ENCODE measurements at places on chromosomes 1 and 21.

DNA sequence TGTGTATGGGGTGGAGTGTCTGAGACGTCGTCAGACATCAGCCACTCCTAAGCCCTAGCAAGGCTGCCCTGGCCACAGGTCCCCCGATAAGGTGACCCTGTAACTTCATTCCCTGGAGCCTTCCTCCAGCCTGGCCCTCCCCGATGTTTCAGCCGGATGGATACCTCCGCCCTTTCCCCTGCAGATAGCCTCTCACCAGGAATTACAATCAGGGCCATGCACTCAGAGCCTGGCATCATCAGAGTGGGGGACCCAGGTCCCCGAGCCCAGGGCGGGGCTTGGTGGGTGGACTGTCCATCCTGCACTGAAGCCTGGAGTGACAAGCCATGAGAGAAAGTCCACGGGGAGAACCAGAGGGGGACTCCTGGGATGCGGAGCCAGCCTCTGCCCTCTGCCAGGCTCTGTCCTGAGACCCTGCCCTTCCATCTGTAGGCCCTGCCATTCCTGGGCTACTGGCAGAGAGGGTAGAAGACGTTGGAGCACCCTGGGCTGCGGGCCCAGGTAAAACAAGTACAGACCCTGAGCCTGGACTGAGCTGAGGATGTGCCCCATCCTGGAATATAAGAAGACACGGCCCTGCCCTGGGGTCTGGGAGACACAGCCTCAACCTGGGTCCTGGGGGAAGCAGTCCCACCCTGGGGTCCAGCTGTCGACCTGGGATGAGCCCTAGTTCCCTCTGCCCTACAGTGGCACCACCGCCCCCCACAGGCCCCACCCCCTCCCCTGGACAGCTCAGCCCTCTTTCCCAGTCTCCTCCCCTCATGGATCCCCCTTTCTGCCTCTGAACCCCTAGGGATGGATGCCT lies 16.8 kb upstream of the ARF1 start:
- DNase-seq: no peak

- DNase-seq: no peak
Observed at GRCh38 chr1:32099426-32099825, 8.4 kb upstream of the KPNA6 start.

DNA sequence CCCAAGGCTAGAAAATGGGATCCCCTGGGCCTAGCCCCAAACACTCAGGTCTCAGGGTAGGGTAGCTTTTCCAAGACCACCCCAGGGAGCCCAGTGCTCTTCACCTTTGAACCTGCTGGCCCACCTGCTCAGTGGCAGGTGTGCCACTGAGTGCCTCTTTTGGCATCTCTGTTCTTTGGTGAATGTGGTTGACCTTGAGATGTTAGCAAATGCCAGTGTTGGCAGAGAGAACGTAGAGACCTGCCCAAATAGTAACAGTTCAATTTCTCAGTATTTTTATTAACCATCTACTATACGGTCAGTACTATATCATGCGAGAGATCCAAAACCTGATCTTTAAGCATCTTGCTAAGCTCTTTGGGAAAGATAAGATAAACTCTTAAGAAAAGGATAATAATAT lies 128.2 kb downstream of the PEX14 start:
- no peak for DNase-seq

DNA sequence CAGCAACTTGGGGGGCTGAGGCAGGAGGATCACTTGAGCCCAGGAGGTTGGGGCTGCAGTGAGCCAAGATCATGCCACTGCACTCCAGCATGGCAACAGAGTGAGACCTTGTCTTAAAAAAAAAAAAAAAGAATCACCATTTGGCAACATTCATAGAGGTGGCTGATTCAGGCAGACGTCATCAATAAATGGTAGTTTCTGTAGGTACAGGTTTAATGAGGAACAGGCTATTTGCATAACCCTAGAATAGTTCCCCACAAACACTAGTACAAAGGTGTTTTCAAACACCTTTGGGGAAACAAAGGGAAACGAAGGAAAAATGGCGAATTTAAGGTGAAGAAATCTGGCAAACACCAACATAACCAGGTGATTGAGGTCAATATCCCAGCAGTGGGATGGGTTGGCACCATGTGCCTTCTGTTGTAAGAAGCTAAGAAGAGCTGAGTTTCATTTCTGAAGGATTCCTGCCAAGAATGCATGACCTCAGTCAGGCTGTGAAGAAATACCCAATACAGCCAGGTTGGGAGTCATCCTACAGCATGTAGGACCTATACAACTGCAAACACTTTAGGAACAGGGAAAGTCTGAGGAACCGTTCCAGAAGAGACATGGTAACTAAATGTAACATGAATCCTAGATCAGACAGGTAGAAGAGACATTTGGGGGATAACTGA lies 5.6 kb downstream of the LPAR3 start:
- no peak for DNase-seq

- no peak for DNase-seq
Observed at GRCh38 chr1:197825541-197825940, 50.3 kb upstream of the DENND1B start.

GRCh38 chr1:206492589-206492988 lies 14.7 kb upstream of the RASSF5 start:
- DNase-seq: no peak

DNA sequence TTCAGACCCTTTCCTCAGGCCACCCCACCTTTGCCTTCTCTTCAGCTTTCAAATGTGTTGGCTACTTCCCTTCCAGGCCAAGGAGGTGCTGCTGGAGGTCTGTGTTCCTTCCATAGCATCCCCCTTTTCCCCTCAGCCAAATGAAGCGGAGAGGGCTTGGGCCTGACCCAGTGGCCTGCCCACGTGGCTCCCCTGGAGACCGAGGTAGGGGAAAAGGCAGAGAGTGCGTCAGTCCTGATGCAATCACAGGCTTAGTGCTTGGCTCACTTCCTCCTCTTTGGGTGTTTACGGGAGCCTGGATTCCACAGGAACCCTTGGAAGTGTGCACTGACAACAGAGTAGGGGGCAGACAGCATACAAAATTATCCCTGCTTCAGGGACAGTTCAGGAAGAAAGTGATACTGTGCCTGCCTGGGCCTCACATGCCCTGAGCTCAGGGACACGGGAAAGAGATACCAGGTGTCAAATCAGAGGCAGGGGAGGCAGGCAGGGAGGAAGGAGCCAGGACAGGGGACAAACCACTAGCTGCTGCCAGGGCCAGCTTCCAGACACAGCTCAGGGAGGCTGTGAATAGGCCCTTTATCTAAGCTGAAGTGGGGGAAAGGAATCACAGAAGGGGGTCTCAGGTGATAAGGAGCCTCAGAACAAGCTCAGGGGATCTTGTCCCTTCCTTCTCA lies 16.6 kb upstream of the PTP4A2 start:
- DNase-seq: no peak

DNA sequence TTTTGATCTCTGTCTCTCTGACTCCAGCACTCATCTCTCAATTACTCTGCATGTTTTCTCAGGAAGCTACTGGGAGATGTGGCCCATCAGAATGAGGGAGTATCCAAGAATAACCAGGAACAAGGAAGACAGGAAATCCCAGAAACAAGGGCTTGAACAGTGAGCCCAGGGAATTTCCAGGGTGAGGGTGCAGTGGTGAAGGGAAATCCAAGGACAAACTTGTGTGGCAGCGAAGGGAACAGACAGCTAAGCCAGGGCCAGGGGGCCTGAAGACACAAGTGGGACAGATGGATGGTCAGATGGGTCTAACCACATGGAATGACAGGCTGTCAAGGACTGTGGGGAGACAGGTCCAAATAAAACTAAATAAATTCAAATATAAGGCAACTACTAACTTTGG lies 121.8 kb upstream of the ERRFI1 start:
- DNase-seq: no peak

Data from activated naive CD4-positive, alpha-beta T cell treated with Interleukin-2 at 50 U/mL for 16 hours (primary cell).